ENCODE measurements at places on chromosomes 5 and 9.

- peak; percentile 78 for DNase-seq
Measured at GRCh38 chr9:128420651-128421481, at the start of gene CERCAM. Gene CERCAM (plus strand): TSS chr9:128420857. CDS start chr9:128420878, 21 bp downstream.

DNA sequence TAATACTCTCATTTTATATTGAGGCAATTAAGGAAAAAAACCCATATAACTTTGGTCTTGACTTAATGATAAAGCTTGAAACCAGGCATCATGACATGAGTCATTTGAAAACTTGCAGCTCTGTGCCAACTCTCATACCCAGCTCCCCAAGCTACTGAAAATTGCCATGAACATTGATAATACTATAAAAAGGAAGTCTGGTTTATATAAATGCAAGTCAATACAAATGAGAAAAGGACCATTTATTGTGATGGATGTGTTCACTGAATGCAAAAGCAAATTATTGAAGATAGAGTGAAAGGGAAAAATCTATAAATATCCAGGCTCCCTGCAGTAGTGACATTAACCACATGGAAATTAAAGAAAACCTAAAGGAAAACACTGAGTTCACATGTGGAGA is 116.3 kb downstream of the DEPDC1B start:
- DNase-seq = no peak

DNA sequence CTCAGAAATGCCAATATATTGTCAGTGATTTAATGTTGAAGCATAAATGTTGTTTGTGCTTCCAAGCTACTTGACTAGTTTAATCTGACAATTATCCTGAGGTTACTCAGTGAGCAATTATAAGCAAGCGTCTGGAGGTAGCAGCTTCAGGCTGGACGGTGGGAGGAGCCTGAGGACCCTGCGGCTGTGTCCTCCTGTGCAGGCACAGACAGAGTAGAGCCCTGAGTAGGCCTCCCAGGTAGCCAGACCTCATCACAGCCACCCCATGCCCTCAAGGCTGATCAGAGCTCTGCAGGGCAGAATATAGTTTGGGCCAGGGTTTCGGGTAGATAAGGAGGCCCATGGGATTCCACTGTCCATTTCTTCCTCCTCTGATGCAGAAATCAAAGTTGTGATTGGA is 153.6 kb downstream of the DRD1 start:
- DNase-seq = no peak

DNA sequence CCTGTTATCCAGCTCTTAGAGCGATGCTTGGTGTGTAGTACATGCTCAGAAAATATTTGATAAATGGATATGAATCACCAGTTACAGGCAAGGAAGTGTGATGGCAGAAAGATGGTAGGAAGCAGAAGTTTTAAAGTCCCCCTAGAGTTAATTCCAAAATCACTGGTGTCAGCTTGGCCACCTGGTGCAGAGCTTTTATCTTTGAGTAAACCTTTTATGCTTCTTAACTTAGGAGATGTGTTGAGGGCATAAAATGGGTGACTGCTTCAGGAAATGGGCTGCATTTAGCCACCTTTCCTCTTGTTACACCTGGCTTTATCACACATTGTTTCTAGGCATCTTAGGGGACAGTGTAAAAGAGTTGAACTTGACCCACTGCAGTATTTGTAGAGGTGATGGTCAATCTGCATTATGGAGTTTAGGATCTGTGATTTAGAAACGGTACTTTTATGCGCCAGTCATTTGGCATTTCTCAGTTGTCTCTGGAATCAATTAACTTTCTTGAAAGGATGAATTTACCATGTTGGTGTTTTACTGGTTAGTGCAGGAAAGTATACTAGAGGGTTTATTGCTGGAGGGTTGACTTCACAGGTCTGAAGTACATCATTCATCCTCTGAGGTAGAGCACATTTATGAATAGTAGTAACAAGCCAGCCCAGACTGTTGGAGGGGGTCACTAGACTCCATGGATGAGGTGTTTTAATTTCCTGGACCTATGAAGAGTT is 7.5 kb upstream of the FAM120AOS start:
- DNase-seq = no peak

GRCh38 chr5:42005561-42006153 is 80.6 kb downstream of the FBXO4 start:
- DNase-seq = no peak

- no peak for DNase-seq
Measured at GRCh38 chr5:93433422-93433821, 147.6 kb downstream of the NR2F1-AS1 start.
